ENCODE measurements at places on chromosomes 1 and 21. TPM values are rescaled to one million over a fixed set of nuclear protein-coding genes. Genes with fewer than 3 reads are reported as not detected.

DNA sequence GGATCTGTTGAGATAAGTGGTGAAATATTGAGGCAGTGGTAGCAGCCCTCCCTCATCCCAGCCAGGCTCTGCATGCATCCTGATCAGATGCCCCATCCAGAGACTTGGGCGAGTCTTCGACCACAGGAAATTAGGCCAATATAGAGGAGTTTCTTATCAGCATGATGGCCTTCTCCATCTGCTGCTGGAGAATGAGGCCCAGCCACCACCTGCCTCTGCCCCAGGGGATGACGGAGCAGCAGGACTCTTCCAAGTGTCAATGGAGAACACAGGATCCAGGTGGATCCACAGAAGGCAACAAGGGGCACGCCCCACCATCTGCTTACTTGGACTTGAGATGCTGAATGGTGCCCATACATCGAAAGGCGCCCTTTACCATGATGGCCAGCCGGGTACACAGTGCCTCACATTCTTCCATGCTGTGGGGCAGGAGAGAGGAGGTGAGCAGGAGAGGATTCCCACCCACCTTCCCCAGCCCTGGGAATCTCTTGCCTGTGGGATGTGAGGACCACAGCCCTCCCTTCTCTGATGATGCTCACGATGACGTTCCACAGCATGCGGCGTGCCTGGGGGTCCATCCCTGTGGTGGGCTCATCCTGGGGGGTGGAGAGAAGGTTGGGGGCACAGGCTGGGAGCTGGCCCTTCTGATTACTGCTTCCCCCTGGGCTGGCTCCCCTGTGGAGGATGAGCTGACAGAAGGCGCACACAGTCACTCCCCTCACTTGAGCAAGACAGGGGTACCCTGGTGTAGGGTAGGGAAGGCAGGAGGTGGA lies 91.5 kb upstream of the GCLM start:
- no peak for DNase-seq

GRCh38 chr1:168987330-168987729 lies 119.2 kb upstream of the ATP1B1 start:
- DNase-seq = no peak

DNA sequence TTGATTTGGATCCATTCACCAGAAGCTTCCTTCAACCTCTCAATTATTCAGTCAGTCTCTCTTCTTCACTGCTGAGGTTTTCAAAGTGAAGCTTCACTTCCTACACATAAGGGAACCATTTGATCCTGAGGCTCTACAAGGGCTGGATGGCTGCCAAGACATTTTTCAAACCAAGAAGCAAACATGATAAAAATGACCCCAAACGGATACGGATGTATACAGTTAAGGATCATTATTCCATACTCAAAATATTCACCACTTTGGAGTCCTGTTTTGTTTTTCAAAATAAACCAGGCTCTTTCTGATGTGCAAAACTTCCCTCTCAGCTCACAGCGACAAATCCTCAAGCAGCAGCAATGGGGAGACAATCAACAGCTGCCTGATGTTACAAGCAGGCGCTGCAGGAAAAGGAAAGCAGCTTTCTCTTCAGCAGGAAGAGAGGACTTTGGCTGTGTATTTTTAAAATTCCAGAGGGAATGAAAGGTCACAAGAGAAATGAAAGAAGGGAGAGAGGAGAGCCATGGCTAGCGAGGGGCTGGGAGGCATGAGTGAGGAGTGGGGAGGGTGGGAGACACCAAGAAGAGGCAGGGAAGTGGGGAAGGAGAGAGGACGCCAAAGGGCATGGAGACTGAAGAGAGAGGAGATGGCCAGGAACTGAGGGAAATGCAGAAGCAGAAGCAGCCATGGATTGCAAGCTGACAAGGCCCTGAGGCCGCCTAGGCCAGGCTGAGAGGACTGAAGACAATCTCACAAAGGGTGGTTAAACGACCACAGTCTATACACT lies 145.4 kb downstream of the SLC45A1 start:
- DNase-seq = no peak

DNA sequence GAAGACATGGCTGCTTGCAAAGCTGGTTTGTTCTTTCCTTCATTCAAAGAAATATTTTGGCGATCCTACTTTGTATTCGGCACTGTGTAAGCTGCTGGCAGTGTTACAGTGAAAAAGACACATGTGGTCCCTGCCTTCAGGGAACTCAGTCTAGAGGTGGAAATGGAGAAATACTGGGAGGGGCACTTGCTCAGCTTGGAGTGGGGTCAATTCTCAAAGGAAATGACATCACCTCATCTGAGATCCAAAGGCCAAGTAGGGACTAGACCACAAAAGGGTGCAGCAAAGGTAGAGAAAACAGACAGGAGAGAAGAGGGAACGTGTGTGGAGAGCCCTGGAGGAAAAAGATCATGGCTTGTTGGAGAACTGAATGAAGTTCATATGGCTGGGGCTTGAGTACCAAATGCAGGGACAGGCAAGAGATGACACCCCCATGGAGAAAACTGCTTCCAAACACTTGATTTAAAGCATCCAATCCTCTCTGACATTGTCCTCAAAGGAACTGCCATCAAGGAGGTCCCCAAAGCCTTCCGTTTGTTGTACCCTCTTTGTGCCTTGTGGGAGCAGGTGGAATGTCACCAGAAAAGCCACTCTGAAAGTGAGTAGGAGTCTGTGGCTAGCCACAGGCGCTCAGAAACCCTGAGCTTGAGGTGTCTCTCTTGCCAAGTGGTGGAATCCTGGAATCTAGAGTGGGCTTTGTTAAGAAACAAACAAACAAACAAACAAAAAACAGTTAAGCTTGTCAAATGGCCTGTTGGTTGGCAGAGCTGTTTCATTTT lies 48.3 kb upstream of the TDRD10 start:
- DNase-seq = no peak

RPTN gene
- not detected for total RNA-seq

DNA sequence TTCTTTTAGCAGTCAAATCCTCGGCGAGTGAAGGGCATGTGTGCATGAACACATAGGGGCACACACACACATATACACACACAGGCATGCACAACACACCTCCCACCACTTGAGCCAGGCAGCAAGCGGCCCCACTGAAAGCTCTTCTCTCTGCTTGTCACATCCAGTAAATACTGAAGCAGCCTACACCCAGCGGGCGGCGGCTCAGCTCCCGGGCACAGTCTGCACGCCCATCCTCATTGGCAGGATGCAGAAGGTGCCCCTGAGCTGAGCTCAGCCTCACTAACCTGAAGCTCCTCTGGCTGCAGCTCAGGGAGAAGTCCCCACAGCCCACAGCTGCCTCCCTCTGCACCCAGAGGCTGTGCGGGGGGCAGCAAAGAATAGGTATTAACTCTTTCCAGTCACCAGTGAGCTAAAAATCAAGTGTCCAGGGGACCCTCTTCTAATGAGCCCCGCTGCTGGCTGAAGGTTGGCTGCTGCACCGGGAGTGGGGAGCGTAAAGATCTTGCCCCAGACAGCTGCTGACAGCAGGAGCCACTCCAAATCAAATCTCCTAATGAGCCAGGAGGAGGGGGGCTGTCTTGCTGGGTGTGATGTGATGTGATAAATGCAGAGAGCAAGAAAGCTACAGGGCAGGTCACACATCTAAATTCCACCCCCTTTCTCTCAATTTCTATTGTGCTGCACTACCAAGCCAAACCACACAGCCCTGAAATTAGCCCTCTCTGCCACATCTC lies 12.5 kb downstream of the RGS8 start:
- no peak for DNase-seq

- DNase-seq = no peak
Observed at GRCh38 chr1:10599194-10599861, 124.6 kb downstream of the PEX14 start.

KRTAP24-1 gene
- total RNA-seq = not detected

- DNase-seq = no peak
Observed at GRCh38 chr1:11979028-11979850, 1.0 kb upstream of the MFN2 start.

DNA sequence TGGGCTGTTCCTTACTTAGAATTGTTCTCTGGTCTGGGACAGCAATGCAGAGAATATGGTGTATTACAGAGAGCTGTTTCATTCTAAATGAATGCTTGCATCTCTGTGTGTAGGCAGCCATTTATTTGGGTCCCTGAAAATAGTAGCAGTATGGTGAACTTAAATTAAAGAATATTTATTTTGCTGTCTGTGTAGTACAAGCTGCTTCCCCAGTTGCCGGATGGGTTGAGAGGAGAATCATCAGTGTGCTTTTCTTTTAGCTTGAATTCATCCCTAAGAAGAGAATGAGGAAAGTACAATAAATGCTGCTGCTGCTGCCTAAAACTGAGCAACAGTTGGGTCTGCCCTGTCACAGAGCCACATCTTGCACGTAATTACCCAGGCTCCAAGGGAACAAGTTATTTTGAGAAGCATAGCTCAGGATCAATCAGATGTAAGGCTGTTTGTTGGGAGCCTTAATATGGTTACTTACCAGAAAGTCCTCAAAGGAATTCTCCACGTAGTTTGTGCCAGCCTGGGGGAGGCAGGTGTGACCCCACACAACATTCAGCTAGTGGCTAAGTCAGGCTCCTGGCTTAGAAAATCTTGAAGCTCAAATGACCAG lies 16.6 kb downstream of the ACTN2 start:
- DNase-seq = no peak

DNA sequence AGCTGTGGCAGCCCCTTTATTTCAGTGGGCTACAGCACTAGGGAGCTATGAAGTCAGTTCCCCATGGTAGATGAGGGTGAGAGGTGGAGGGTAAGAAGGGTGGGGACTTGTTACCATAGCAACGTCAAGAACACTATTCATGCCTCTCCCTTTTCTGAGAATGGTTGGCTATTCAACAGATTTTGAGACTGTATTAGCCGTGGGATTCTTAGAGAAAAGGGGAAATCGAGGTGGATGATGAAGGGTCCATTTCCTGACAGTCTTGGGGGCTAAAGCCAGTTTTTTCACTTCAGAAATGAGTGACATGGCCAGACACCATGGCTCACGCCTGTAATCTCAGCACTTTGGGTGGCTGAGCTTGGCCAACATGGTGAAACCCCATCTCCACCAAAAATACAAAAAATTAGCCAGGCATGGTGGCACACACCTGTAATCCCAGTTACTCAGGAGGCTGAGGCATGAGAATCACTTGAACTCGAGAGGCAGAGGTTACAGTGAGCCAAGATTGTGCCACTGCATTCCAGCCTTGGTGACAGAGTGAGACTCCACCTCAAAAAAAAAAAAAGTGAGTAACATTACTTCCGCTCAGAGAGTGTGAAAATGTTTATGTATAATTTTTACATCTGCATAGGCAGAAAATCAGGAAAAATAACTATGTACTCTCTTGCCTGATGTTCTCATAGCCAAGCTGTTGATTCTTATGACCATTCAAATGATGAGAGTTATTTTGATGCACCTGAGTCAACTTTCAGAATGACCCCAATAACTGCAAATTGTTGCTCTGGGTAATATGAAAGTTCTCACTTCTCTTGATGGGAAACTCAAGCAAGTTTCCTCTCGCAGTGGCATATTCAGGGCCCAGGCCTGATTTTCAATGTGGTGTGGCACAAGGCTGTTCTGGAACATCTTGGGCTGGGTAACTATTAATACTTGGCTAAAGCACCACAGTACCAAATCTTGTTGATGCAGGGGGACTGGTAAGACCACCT lies 23.2 kb upstream of the RGSL1 start:
- no peak for DNase-seq

- DNase-seq = no peak
Observed at GRCh38 chr1:198597690-198598430, 41.0 kb upstream of the PTPRC start.

DNA sequence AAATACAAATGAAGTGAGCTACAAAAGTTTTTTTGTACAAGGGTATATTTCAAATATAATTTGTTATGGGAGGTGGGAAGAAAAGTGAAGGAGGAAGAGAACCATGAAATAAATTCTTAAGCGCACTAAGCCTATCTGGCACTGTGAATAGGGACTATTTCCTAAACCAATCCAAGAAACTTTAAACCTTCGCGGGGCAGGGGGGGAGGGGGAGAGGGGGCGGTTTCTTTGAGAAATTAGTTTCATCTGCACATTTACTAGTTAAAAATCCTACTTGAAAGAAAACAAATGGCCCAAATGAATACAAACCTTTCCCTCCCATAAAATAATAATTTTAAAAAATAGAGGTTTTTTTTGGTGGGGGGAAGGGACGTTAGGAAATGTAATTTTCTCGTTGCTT lies 364 bp downstream of the GOLPH3L start:
- no peak for DNase-seq

CREG1 gene
- total RNA-seq = 96.1 TPM

GRCh38 chr1:100988121-100988520 lies 37.5 kb downstream of the DPH5 start:
- DNase-seq = no peak

- DNase-seq = no peak
Observed at GRCh38 chr1:5753549-5754421, 238.4 kb downstream of the NPHP4 start.

DNA sequence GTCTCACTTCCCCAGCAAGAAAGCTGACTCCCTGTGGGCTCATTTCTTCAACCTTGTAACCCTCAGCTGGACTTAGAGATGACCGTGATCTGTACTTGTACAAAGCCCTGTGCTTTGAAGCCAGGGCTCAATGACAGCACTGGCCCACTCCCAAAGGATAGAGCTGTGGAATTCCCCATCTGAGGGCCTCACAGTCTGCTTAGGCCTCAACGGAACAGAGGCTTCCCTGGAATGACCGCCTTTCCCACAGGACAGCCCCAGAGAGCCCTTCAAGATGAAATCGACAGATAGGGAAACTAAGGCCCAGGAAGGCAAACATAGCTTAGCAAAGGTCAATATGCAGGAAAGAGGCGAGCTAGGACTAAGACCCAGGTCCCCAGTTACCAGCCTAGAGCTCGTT lies 11.5 kb downstream of the SLC9A1 start:
- no peak for DNase-seq

GRCh38 chr1:9437961-9438430 lies 101.3 kb upstream of the SLC25A33 start:
- peak; percentile 86 for DNase-seq

MEX3A gene
- total RNA-seq = 0.17 TPM

JTB gene
- 107 TPM for total RNA-seq

INKA2 gene
- 46.2 TPM for total RNA-seq

RGS2 gene
- 106 TPM for total RNA-seq

DNA sequence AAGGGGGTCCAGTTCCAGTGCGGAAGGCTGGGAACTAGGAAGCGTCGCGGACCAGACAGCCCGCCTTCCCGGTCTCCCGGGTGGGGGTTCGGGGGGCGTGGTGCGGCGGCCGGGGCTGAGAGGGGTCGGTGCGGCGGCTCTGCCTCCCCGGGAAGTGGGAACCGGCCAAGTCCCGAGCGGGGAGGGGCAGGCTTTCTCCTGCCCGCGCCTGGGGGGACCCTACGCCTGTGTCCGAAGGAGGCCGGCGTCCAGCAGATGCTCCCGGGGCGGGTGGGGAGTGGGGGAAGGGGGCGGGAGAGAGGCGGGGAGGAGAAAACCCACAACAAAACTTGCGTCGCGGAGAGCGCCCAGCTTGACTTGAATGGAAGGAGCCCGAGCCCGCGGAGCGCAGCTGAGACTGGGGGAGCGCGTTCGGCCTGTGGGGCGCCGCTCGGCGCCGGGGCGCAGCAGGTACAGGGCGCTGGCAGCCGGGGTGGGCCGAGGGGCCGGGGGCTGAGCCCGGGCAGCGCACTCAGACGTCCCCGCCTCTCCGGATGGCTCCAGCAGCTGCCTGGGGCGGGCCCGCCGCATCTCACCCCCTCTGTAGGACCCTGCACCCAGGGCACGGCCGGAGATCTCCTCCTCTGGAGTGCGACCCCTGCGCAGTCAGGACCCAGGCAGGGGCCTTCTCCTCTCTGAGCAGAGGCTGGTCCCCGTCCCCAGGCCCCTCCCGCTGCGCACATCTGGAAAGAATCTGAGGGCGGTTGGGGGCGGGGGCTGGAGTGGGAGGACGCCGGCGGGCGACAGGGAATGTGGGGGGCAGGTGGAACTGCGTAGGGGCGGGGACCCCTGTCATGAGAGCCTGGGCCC lies at the start of gene PODN:
Gene PODN (plus strand): TSS at position 355 of the 849 bp plus-strand sequence. CDS start 7,643 bp downstream, outside the sequence.
- DNase-seq = peak; percentile 83
